Dorsolateral prefrontal cortex (tissue), 122 donors: ENCODE measurements at places on chromosomes 16 and 17.

- no peak for DNase-seq
Observed at GRCh38 chr16:706189-707061, 824 bp upstream of the FBXL16 start.

DNA sequence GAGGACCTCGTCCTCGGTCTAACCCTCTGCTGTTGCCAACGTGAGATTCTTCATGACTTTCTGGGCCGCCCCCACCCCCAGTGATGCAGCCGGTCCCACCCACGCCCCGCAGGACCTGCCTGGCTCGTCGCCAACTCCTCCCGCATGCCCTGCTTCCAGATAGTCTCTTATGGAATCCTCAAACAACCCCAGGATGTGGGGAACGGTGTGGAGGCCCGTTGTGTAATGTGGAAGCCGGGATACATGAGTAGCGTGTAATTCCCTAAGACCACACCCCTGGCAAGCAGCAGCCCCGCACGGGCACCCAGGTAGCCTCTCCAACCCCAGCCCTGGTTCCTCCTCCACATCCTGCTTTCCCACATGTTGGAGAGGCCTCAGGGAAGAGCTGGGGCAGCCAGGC, 275.9 kb downstream of the C16orf95 start:
- no peak for DNase-seq

DNA sequence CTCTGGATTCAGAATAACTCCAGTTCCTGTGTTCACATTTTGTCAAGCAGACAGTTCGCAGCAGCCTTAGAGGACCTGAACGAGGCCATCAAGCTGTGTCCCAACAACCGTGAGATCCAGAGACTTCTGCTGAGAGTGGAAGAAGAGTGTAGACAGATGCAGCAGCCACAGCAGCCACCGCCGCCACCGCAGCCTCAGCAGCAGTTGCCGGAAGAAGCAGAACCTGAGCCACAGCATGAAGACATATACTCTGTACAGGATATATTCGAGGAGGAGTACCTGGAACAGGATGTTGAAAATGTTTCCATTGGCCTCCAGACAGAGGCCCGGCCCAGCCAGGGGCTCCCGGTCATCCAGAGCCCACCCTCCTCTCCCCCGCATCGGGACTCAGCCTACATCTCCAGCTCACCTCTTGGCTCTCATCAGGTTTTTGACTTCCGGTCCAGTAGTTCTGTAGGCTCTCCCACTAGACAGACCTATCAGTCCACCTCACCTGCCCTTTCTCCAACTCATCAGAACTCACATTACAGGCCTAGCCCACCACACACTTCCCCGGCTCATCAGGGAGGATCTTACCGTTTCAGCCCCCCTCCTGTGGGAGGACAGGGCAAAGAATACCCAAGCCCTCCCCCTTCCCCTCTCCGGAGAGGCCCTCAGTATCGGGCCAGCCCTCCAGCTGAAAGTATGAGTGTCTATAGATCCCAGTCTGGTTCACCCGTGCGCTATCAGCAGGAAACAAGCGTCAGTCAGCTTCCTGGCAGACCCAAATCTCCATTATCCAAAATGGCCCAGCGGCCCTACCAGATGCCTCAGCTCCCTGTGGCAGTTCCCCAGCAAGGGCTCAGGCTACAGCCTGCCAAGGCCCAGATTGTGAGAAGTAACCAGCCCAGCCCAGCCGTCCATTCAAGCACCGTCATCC, 25.9 kb downstream of the CYB561 start:
- no peak for DNase-seq

DNA sequence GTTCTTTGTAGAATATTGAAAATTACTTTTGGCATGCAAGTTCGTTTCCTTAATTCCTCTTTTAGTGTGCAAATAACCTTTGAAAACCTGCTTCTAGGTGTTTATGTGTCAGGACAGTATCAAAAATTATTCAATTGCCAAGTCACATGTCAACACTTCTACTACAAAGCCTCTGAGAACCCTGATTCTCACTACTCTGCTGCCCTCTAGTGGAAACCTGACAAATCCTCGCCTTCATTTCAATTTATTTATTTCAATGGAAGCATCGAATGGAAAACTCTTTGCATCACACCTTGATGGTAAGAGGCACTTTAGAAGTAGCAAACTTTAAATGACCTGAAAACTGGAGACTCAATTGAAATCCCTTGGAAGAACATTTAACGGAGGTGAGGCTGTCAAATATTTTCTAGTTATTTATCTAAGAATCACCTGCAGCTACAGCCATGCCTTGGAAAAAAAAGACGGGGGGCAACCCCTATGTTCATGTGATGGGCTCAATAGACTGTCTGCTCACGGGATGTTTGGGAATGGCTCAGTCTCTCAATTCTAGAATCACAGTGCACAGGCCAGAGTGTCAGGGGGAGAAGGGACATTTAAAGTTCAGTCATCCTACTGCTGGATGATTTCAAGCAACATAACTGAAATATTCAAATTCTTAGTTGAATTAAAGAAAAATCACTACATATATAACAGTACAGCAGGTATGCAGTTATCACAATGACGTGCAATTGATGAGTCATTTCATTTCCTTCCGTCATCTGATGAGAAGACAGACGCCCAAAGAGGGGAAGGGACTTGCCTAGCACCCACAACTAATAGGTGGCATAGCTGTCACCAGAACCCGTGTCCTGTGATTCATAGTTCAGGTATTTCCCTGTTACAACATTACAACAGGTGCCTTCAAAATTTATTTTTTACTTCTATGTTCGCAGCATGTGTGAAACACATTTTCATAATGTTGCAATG, 563.9 kb downstream of the TOX3 start:
- DNase-seq = peak; percentile 42

DNA sequence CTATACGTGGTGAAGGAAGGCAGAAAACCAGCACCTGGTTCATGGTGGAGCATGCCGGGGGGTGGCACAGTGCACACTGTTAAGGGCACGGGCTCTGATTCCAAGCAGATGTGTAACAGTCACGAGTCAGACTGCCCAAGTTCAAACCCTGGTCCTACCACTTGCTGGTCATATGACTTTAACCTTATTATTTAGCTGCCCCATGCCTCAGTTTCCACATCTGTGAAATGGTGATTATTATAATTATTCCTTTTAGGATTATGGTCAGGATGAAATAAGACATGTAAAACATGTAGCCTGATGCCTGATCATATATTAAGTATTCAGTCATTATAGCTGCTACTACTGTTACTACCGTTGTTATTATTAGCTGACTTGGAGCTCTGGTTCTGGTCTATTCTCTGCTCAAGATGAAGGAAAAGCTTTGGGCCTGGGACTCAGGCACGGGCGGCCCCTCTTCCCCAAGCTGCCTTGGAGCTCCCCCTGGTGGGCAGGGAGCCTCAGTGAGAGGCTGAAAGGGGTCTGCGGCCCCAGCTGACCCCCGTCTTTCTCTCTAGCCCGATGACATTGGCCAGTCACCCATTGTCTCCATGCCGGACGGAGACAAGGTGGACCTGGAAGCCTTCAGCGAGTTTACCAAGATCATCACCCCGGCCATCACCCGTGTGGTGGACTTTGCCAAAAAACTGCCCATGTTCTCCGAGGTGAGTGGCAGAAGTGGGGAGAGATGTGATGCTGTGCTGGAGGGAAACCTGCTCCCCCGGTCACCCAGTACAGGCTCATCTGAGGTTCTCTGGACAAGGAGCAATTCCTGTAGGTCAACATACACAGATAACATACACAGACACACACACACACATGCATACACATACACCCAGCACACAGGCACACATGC, 14.0 kb downstream of the NR1D1 start:
- DNase-seq = no peak

DNA sequence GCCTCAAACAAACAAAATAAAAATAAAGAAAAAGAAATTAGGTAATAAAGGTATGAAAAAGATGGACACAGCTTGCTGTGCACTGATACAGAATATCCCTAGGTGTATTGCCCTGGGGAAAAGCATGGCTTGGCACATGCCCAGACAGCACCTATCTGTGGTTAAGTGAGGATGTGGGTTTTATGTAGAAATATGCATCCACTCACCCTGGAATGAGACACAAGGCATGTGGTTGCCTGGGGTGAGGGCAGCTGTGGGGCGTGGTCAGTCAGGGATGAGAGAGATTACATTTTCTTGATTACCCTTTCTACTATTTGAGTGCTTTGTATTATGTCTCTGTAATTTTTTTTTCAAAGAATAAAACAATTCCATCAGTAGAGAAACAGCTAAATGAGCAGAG, 6.9 kb downstream of the PLLP start:
- no peak for DNase-seq

- DNase-seq = no peak
Observed at GRCh38 chr17:73389411-73389810, 77.6 kb upstream of the CDC42EP4 start.

DNA sequence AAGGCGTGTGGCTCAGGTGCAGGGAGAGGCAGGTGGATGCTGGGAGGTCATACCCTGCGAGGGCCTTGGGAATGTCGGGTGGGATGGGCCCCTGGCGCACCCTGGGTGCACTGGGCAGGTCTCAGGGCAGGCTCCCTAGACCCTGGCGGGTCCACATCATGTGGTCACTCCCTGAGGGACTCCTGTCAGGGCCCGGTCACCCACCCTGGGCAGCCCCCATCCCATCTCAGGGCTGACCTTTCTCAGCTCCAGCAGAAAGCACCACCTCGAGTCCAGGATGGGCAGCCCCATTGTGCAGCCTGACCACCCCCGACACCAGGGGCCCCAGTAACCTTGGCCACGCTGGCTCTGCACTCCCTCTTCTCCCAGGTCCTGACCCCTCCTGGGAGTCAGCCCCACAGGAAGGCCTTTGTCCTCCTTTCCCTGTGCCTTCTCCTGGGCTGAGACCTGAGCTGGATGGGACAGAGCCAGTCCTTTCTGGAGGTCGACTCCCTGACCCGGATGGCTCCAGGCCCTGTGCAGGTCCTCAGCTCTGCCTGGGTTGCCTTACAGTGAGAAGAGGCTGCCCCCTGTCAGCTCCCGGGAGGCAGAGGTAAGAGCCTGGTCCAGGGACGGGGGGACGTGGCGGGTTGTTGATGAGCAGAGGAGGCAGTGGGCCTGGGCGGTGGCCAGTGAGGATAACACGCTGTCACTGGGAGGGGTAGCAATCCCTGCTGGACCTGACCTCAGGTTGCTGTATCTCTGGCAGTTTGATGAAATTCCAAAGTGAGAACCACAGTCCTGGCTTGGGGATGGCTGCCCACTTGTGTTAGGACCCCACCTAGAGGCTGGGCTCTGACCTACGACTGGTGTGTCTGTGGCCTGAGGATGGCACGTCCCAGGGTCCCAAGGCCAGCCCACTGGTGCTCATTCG, 77.9 kb downstream of the GOSR1 start:
- DNase-seq = no peak

DNA sequence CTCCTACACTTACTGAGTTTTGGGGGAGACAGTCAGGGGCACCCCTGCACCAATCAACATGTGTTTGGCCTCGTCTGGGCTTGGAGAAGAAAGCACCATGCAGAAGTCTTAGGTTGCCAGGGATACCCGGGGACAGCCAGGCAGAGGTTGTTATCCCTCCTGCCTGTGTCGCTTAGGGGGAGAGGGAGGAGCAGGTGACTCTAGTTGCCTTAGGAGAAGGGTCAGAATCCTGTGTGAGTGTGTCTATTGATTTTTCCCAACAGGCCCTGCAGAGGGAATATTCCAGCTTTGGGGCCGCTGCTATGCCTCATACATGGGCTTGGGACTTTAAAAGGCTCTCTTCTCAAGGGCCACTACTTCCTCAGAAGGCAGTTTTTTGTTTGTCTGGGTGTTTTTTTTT, 89.1 kb downstream of the RGS9 start:
- DNase-seq = no peak

GRCh38 chr17:3037259-3037658, 26.1 kb downstream of the OR1D5 start:
- peak; percentile 4 for DNase-seq

DNA sequence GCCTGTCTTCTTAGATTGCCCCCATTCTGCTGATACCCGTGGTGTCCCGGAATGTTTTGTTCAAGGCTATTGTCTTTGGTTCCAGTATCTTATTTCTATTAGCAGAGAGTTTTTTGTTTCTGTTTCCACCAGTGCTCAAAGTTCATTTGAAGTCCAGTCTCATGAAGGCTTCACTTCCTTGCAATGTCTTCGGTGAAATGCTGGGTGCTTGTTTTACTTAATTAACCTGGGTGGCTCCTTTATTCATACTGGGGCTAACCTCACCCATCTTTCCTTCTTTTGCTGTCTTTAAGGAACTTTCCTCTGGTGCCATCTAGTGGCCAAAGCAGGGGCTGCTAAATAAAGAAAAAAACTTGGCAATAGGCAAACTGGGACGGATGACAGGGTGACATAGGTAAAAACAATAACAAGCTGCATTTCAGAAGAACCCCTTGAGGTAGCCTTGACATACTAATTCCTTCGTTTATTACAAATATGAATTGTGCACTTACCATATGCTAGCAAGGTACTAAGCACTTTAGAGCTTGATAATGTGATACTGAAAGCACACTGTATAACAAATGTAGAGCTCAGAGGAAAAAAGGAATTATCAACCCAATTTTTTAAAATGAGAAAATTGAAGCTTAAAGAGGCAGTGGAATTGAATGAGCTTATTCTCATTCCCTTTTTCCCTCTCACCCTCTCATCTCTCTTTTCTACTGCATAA, 2.8 kb upstream of the SMIM36 start:
- DNase-seq = no peak

DNA sequence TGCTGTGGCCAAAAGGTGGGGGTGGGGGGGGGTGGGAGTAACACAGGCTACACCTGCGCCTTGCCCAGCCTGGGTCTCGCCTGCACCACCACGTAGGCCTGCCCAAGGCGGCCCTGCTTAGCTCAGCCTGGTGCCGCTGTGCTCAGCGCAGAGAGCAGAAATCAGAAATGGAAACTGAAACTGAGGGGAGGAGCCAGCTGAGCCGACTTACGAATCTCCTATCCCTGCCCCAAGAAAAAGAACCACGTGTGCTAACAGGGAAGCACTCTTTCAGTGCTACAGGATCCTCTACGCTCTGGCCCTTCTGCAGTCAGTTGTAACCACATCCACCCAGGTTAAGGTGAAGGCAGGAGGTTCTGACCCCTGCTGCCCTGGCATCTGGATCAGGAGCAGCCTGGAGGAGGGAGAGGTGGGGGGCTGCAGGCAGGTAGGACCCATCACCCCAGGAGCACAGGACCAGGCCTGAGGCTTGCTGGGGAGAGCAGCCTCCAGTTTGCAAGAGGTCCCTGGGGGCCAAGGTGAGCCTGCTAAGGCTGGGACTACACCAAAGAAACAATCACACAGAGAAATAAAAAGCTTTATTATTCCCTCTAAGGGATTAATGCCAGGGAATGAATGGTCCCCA, at the start of gene DHX58:
TSS of gene DHX58 (minus strand) at position 163 of the 625 bp plus-strand sequence. CDS start 822 bp downstream, outside the sequence.
- peak; percentile 75 for DNase-seq

DNA sequence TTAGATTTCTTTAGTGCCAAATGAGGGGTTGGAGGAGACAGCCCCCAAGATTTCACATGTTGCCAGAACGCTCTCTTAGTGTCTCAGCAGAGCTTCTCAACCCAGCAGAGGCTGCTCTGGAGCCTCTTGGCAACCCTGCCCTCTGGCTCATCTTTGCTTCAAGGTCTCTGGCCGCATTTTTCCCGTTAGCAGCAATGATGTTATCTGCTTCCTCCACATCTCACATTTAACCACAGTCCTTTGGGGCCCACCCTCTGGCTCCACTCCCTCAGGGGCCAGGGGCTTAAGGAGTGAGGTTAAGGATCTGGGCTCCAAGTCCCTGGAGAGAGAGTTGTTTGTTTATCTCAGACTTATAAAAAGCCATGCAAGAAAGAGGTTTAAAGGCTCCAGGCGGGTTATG, 3.3 kb upstream of the XYLT1 start:
- DNase-seq = no peak
